ENCODE measurements at places on chromosomes 1 and 21.

DNA sequence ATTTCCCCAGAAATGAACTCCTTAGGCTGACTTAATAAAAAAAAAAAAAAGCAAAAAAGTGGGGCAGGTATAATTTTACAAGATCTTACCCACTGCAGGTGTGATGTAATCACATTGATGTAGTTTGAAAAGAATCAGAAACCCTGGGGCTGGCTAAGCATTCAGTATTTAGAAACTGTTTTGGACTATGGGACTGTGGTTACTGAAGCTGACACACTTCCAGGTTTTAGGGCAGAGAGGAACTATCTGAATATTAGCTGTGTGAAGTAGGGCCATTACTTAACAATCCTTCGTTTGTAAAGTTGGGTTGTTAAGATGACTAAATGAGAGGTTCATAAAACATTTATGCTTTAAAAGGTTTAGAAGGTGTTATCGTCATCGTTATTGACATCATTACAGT lies 165.3 kb downstream of the FASLG start:
- no peak for DNase-seq

DNA sequence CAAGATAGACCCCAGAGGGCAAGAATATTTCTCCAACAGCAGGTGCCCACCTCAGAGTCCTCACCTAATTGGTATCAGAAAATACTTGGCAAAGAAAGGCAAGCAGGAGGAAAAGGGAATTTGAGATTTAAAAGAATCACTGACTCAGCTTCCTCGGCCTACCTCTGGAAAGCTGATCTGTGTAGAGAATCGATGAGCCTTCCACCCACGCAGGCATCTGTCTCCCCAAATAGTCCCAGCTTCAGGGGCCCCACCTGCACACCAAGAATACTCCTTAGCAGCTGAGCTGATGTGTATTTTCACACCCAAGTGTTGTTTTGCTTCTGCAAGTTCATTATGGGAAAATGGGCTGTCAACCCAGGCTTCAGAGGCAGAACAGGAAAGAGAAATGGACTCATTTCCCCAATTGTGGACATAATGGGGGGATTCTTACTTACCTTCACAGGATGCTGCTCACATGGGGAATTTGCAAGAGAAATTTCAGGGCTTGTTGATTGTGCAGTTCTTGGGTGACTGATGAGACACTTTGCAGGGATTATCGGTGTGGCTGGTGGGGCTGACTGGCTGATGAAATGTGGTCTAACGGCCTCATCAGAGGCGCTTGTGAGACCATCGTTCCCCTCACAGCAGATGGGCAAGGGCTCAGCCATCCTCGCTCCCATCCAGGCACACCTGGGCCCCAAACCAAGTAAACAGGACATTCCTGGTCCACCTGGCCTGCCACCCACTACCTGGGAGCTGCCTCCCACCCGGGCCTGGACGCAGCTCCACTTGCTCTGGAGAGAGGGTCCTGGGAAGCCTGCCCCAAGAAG lies 436.3 kb downstream of the PTPRU start:
- no peak for DNase-seq

GRCh38 chr1:203380420-203381150 lies 29.7 kb upstream of the FMOD start:
- no peak for DNase-seq

DNA sequence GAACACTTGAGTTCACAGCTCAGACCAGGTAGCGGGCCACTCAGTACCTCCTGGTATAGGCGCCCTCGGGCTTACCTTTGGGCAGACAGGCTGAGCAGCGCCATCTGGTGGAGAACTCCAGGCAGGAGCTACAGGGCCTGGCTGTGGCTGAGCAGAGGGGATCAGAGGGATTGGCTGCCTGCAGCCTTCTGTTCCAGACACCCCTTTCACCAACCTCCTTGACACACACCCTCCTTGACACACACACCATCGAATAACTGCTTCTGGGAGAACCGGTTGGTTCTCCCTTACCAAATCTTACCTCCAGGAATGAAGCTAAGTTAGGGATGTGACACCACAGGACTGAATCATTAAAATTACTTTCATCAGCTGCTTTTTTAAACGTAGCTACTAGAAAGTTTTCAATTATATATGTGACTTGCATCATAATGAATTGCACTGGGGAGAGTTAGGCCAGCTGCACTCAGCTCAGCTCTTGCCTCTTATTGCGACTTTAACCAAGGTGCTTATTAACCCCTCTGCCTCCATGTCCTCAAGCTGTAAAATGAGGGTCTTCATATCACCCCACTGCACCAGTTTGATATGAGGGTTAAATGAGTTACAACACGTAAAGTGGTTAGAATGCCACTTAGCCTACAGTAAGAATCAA lies 6.6 kb downstream of the LIN28A start:
- DNase-seq, result peak; percentile 84

DNA sequence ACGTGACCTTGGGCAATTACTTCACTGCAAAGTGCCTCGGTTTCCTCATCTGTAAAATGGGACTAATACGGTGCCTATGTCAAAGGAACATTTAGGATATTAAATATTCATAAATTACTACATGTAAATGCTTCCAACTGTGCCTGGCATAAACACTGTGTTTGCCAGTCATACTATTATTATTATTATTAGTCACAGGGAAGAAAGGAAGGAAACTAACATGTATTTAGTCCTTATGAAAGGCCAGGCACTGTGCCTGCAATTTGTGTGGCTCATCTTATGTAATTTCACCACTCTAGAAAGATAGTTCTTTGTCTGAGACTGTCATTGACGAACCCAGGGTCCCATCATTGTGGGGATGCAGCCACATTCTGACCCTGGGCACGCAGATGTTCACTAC lies 45.0 kb downstream of the EPHB2 start:
- DNase-seq, result no peak

DNA sequence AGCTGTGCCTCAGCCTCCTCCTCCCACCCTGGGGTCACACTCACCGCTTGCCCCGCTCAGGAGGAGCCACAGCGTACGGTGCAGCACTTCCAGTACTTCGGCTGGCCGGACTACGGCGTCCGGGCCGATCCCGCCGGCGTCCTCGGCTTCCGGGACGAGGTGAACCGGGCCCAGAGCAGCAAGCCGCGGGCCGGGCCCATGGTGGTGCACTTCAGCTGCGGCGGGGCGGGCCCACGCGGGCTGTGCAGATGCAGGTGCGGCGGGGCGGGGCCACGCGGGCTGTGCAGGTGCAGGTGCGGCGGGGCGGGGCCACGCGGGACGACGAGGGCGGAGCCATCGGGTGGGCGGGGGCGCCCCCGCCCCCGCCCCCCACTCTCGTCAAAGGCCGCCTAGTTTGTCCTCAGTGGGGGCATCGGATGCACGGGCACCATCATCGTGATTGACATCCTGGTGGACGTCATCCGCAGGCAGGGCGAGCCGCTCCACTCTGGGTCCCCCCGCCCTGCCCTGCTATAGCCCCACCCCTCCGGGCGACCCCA lies 5.5 kb downstream of the RNF223 start:
- DNase-seq, result peak; percentile 50

DNA sequence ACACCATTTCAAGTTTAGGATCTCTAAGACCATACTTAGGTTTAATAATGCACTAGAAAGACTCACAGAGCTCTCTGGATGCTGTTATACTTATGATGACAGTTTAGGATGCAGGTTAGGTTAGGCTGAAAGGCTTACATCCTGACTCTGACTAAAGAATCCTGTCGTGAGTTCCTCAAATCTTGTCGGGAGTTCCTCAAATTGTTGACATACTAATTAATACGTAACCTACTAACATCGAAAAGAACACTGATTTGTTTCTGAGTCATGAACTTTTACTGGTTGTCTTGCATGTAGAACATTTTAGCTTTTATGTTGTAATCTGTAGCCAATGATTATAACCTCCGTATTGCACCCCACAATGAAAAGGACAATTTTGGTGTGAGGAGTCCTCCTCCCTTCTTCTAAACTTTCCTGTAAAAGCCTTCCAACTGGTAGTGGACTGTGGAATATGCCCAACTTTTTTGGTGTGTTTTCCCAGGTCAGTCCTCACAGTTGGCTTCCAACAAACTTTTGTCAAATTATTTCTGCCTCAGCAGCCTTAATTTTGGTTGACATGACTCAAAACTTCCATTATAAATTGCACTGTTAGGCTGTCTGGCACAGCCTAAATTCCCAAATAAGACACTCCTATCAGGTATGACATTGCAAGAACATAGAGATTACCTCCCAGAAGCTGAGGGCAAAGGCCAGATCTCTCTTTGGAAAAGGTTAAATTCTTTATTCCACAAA lies 107.9 kb upstream of the PALMD start:
- DNase-seq, result no peak

DNA sequence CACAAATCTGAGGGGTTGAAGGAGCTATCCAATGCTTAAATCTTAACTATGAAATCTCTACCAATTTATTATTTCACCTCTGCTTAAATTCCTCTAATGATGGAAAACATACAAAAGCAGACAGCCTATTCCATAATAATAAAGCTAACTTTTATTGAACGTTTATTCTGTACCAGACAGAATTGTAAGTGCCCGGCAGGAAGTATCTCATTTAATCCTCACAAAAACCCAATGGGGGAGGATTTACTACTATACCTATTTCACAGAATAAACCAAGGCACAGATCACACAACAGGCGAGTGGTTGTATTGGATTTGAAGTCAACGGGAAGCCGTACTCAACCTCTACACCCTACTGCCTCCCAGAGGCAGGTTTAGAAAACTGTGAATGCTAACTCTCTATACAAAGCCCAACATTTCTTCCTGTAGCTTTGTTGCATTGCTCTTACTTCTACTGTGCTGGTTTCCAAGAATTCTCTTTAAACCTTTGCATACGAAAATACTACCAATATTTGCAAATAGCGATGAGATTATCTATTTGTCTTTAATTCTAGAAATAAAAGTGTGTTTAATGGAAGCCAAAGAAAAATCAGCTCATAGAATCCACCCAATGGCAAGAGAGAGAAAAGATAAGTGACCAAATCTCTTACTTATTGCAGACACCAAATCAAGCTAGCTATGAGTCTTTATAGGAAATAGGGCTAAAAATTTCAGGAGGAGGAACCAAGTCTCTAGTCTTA lies 33.5 kb upstream of the C1orf53 start:
- peak; percentile 21 for DNase-seq

- DNase-seq, result no peak
Observed at GRCh38 chr1:191901651-191902050, 256.6 kb upstream of the RGS18 start.

- no peak for DNase-seq
Observed at GRCh38 chr1:65503427-65503826, 83.0 kb downstream of the LEPR start.

GRCh38 chr1:91335603-91336002 lies 69.0 kb downstream of the HFM1 start:
- DNase-seq, result no peak

DNA sequence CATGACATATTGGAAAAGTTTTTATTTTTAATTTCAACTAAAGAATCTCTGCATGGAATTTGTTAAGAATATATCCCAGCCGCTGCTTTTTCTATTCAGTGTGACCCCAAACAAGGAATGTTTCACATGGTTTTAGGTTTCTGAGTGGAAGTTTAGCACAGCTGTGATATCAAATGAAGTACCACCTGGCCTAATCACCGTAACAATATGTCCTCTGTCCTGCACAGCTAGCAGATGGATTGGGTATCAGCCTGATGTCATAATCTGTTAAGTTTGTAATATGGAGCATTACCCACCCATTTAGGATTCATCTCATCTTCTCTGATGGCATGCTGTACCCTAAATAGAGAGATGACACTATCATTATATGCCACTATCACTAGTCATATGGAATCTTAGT lies 963.7 kb upstream of the ADGRL2 start:
- DNase-seq, result no peak

DNA sequence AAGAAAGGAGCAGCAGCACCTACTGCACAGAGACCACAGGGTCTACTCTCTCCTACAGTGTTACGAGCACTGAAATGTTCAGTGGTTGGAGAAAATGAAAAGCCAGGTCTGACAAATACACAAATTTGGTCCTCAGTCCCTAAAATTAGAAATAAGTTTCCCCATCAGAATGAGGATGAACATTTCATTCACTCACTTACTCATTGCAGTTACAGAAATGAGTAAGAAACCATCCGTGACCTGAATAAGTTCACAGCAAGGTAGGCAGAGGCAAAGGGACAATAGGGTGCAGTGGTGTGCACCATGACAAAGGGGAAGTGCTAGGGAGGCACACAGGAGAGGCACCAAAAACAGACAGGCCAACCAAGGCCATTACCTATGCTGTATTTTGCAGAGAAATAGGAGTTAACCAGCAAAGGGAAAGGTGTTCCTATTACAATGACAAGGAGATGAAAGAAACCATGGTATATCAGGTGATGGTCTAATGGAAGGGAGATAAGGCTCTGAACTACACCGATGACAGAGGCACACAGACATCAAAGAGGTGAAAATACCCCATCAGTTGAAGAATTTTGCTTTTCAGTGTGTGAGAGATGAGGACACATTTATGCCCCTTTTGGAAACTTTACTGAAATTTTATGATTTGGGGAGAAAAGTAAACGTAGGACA lies 29.4 kb downstream of the VAV3 start:
- DNase-seq, result peak; percentile 42

GRCh38 chr21:41504030-41504429 lies 3.9 kb downstream of the TMPRSS2 start:
- no peak for DNase-seq

DNA sequence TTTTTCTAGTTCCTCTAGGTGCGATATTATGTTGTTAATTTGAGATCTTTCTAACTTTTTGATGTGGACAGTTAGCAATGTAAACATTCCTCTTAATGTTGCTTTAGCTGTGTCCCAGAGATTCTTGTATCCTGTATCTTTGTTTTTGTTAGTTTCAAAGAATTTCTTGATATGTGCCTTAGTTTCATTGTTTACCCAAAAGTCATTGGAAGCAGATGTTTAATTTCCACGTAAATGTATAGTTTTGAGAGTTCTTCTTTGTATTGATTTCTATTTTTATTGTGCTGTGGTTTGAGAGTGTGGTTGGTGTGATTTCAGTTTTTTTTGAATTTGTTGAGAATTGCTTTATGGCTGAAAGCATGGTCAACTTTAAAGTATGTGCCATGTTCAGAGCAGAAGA lies 319.4 kb downstream of the PTBP2 start:
- no peak for DNase-seq

DNA sequence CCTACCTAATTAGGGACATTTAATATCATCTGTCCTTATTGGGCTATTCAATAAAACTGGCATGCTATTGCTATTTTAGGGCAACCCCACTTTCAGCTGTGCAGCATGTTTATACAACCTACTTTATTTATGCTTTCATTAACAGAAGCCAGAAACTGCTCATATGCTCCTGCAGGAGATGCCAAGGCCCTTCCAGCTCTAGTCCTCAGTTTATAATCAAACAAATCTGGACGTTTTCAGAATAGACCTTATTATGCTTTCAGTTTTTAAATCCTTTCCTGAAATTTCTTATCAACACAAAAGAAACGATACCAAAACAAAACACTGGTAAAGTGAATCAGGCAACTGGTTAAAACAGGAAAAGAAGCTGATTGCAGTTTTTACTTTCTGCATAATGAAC lies 53.2 kb downstream of the PTGS2 start:
- DNase-seq, result no peak

DNA sequence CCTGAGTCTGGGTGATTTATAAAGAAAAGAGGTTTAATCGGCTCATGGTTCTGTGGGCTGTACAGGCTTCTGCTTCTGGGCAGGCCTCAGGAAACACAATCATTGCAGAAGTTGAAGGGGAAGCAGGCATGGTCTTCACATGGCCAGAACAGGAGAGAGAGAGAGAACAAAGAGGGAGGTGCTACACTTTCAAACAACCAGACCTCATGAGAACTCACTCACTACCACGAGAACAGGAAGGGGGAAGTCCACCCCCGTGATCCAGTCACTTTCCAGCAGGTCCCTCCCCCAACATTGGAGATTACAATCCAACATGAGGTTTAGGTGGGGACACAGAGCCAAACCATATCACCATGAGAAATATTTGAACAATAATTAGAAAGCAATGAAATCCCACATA lies 222.9 kb downstream of the FAM72C start:
- no peak for DNase-seq

- DNase-seq, result no peak
Observed at GRCh38 chr1:11831945-11832725, 15.4 kb downstream of the NPPA start.

All from activated naive CD4-positive, alpha-beta T cell treated with anti-CD3 and anti-CD28 coated beads, Interleukin-2, amount 50 U/mL, for 16 hours (primary cell).